ENCODE measurements at places on chromosomes 6 and 20.

GRCh38 chr6:140269591-140270165 lies 895.2 kb upstream of the CITED2 start:
- DNase-seq, result no peak

- DNase-seq, result no peak
Observed at GRCh38 chr6:52333840-52334200, 28.1 kb upstream of the PAQR8 start.

GRCh38 chr6:126153661-126154060 lies 167.3 kb downstream of the TRMT11 start:
- DNase-seq, result peak; percentile 76

DNA sequence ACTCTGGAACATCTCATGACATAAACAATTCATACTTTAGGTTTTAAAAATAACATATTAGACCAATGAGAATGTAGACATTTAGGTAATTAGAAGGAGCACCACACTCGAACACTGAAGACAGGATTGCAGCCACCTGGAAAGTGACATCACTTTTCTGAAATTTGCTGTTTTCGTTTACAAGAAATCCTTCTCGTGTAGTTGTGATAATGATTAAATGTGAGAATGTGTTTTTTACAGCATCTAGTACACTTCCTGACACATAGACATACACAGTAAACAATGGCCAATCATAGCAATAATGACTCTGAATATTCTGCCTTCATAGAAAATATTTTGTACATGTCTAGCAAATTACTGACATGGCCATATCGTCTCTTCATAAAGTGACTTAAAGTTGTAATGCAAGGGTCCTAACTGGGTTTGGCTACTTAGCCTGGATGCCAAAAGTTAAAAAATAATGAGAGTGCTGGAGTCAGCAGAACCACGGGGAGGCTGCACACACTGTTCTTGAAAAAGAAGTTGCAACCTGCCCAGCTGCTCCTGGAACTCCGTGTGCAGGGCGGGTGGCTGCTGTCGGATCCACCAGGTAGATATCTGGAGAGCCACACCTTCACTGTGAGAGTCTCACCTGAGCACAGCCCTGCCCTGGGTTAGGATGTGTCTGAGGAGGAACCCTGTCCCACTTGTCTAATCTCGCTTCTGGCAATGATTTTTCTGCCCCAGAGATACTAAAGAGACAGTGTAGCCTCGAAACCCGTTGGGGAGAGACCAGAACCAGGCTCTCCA lies 212.9 kb downstream of the QKI start:
- DNase-seq, result no peak

GRCh38 chr6:166554316-166554715 lies 32.2 kb downstream of the RAMACL start:
- peak; percentile 82 for DNase-seq

GRCh38 chr20:38034961-38035360 lies 1.4 kb downstream of the RPRD1B start:
- no peak for DNase-seq

DNA sequence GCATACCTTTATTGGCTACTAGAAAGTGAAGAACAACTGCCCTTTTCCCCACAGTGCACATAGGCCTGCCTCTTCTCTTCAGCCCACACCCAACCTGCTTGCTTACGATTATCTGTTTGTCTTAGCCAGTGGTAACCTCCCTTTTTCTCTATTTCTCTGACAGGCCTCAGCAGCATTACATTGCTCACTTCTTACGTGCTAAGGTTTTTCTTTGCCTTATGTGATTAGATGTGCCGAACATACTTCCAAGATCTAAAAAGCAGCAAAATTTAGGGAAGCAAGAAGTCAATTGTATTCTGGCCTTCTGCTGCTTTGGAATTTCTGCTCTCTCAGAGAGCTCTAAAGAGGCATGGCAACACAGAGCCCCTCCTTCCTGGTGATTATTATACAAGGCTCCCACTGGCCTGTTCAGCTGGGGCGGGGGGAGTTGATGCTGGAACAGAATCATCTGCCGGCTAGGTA lies 7.0 kb downstream of the B4GALT5 start:
- DNase-seq, result no peak

- DNase-seq, result peak; percentile 24
Observed at GRCh38 chr6:37696841-37697662, 631 bp downstream of the MDGA1 start.

GRCh38 chr6:33164665-33165373 lies 27.4 kb downstream of the COL11A2 start:
- no peak for DNase-seq

DNA sequence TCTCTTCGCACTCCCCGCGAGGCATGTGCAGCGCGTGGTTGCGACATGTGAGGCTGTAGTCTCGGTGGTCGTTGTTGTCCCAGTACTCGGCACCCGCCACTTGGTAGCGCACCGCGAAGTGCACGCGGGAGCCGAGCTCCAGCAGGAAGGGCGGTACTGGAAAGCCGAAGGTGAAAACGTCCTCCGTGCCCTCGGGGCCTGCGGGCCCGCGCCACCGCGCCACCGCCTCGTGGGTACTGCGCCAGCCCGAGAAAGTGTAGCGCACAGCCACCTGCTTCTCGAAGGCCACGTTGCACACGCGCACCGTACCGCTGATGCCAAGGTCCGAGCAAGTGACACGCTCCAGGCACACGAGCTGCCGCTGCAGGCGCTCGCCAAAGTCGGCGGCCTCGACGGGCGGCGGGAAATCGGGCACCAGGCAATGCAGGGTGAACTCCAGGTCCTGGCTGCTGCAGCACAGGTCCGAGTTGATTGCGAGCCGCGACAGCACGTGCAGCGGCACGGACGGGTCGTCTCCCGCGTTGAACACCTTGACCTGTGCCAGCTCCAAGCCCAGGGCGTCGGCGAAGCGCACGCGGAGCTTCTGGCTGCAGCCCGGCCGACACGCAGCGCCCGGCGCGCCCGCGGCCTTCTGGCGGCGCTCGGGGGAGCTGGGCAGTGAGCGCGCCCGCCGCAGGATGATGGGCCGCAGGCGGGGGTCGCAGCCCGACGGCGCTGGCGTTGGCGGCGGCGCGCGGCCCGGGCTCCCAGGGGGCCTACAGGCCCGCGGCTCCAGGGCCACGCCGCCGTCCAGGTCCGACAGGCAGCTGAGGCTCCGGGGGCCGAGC lies 840 bp downstream of the PPP1R3D start:
- DNase-seq, result no peak

DNA sequence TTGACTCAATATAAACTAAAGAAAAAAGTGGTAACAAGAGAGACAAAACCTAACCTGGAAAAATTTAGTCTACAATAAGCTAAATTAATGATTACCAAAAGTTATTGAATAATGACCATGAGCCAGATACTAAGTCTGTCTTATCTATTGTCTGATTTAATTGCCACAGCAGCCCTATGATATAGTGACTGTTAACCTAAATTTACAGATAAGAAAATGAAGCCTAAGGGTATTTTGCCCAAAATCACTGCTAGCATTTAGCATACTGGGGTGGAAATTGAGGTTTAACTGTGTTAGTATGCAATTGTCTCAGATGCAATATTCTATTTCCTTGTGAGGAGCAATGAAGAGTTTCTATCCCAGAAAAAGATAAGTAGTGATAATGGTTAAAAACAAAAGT lies 361.0 kb upstream of the EYS start:
- no peak for DNase-seq

- DNase-seq, result peak; percentile 89
Observed at GRCh38 chr6:169386411-169387057, 132.9 kb upstream of the THBS2 start.

- DNase-seq, result no peak
Observed at GRCh38 chr6:6512711-6513110, 75.8 kb upstream of the LY86 start.

GRCh38 chr20:35490736-35491181 lies 35.4 kb downstream of the CEP250 start:
- DNase-seq, result no peak

GRCh38 chr6:167292301-167293087 lies 1.4 kb downstream of the UNC93A start:
- no peak for DNase-seq

GRCh38 chr20:63556873-63557478 lies 3.0 kb downstream of the FNDC11 start:
- DNase-seq, result no peak

GRCh38 chr20:13037727-13038126 lies 29.0 kb downstream of the SPTLC3 start:
- DNase-seq, result peak; percentile 44

DNA sequence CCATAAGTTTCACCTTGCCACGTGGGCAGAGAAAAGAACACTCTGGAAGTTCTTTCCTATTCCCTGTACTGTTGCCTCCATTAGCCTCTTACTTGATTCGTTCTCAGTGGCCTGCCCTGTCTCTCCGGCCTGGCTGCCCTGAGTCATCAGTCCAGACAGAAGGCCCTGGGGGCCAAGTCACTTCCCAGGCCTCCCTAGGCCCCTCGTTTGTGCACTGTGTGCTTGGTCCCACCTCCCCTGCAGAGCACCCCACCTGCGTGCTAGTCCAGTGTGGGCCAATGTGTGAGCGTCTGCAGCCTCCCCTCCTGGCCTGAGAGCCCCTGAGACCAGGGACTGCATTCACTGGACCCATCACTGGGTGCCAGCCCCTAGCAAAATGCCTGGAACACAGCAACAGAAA lies 191.2 kb upstream of the RREB1 start:
- no peak for DNase-seq

- peak; percentile 67 for DNase-seq
Observed at GRCh38 chr6:12137480-12137879, 125.4 kb downstream of the HIVEP1 start.

GRCh38 chr6:62272114-62272513 lies 13.9 kb downstream of the KHDRBS2 start:
- no peak for DNase-seq

GRCh38 chr20:58538752-58539151 lies 23.6 kb upstream of the APCDD1L start:
- DNase-seq, result no peak

DNA sequence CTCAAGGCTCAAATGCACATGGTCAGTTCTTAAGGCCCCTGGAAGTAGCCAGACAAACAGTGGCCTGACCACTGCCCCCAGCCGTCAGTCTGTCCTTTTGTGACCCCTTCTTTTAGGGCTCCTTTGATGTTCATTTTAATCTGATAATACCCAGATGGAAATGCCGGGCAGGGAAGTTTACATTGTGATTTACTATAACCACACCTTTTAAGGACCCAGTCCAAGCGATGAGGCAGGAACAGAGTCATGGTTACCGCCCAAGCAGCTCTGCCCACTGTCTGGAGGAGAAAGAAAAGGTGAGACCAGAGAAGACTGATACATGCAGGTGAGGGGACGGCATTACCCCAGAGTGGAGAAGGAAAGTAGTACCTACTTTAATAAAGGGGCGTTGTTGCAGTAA lies 110.6 kb downstream of the PLEKHG1 start:
- DNase-seq, result no peak

- no peak for DNase-seq
Observed at GRCh38 chr6:12760911-12761310, 44.3 kb downstream of the PHACTR1 start.

DNA sequence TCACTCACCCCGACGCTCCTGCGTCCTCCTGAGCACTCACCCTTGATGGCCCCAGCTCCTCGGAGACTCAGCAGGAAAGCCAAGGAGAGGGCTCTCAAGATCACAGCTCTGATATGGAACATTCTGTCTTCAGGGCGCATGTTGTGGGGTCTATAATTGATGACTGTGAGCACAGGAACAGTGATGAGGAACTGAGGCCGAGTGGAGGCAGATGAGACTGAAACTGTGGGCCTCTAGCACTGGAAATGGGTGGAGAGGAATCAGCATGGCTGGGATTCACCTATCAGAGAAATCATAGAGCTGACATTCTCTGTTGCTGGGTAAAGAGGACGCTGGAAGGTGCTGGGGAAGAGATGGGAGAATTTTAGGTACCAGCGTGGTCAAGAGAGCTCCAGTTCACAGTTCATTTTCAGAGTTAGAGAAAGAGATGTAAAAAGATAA lies at the start of gene HLA-DPA1:
HLA-DPA1 (minus strand) TSS at position 219 of the 441 bp plus-strand sequence.
- DNase-seq, result no peak

DNA sequence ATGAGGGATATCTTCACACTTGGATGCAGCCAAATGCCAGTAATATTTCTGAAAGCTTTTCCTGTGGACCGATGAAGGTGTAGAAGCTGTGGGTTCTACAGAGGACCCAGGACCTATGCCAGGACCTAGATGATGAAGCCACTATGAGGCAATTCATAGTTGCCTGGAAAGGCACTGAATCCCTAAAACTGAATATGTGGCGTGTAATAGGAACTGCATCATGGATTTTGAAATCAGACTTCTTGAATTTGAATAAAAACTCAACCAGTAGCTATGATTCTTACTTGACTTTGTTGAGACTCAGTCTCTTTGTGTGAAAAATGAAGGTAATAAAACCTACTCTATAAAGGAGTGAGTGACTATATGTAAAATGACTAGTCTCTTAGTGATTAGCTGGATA lies 89.9 kb upstream of the SGK1 start:
- no peak for DNase-seq

DNA sequence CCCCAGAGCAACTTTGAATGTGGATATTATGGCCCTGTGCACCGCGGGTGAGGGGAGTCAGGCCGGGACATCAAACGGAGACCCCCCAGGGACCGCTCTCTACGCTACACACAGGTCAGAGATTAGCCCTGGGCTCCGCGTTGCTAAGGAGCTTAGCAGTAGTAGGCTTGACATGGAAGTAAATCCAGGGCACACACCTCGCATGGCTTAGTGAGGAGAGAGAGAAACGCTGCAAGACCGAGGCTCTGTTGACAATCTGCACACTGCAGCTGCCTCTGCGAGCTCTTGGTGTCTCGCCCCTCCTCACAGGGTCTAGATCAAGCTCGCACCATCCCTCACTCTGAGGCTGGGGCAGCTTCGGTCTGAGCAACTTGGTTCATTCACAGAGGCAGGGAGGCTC lies 116.1 kb upstream of the CDH4 start:
- DNase-seq, result no peak

DNA sequence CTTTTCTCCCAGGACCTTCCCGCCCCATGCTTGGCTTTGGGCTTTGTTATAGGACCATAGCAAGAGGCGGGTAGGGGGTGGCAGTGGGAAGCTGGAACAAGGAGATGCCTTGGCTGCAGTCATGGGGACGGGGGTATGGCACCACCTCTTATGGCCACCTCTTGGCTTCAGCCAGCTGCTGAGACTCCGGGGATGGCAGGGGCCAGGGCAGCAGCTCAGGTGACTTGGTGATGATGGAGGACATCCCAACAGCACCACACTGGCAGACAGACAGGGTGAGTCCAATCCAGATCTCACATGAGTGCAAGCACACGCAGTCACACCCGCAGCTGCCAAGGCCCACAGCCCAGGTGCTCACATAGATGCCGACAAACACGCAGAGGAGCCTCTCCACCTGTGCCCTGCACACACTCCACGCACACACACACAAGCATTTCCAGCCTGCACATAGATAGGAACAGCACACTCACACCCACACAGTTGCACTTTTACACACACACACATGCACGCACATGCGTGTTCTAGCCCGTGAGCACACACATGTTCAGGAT lies 6.2 kb downstream of the NOL4L start:
- DNase-seq, result no peak
